Fibroblast of lung (primary cell): ENCODE measurements at places on chromosomes 5 and 9. TPM values are rescaled to one million over a fixed set of nuclear protein-coding genes. Genes with fewer than 3 reads are reported as not detected.

The C7 gene
- 0.36 and 1.5 TPM in 2 replicates for polyA plus RNA-seq

The FAM78A gene
- polyA plus RNA-seq, result 0.26 and 0.40 TPM in 2 replicates

DNA sequence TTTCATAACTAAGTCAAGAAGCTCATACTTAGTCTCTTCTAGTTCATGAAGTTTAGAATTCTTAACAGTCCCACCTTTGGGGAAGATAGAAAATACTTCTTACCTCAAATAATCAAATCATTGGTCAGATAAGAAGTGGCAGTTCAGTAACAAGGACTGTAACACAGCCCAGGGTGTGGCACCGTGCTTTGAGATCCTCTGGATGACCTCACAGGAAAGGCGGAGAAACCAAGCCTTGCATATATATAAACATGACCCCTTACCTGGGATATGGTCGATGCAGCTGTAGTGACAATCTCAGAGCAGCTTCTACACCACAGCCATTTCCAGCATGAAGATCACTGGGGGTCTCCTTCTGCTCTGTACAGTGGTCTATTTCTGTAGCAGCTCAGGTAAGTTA, at the start of gene SPINK7:
Gene SPINK7 (plus strand): TSS at position 271 of the 400 bp plus-strand sequence. CDS start 61 bp downstream, at position 332.
- DNase-seq, result no peak

GRCh38 chr9:98219364-98219716, 26.9 kb upstream of the CORO2A start:
- DNase-seq, result no peak

GRCh38 chr9:26935847-26936246, 11.2 kb downstream of the PLAA start:
- no peak for DNase-seq

DNA sequence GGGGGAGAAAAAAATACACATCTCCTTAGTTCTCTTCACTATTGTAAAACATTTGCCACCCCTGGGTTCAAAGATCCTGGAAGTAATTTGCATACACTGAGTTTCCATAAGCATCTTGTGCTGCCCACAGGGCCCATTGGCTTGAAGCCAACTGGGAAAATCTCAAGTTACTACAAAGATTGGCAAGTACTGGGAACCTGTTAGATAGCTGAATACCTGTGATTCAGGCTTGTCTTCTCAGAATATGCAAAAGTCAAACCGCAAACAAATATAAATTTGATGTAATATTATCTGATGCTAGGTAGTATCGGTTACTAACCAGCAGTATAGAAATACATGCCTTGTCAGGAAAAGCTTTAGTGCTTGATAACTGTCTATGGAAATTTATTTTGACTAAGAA, 156.9 kb upstream of the FST start:
- no peak for DNase-seq
